ENCODE measurements at places on chromosomes 12 and 14.

DNA sequence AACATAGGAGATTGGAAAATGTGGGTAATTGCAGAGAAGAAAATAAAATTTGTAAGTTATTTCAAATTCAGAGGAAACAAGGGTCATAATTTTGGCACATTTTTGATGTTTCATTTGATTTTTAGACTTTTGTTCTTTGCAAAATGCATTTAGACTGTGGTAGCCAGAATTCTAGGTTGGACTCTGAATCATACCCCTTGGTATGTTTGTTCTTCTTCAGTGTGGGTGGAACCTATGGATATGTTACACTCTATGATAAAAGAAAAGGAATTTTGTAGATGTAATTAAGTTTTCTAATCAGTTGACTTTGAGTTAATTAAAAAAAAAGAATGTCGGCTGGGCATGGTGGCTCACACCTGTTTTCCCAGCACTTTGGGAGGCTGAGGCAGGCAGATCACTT lies 827.0 kb downstream of the AACS start:
- no peak for DNase-seq

- no peak for DNase-seq
Observed at GRCh38 chr14:50335989-50336824, 24.1 kb downstream of the DMAC2L start.

DNA sequence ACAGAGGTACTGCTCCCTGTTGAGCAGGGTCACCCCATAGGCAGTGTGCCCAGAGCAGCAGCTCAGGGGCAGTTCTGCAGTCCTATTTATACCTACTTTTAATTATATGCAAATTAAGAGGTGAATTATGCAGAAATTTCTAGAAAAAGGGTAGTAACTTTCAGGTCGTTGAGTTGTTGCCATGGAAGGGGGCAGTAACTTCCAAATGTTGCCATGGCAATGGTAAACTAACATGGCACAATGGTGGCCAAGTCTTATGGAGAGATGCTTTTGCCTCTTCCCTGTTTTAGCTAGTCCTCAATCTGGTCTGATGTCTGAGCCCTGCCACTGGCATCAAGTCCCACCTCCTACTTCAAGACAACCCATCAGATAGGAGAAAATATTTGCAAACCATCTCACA lies 30.4 kb upstream of the P2RX7 start:
- DNase-seq = no peak

GRCh38 chr12:52056801-52057637 lies 5.8 kb downstream of the NR4A1 start:
- DNase-seq = no peak

DNA sequence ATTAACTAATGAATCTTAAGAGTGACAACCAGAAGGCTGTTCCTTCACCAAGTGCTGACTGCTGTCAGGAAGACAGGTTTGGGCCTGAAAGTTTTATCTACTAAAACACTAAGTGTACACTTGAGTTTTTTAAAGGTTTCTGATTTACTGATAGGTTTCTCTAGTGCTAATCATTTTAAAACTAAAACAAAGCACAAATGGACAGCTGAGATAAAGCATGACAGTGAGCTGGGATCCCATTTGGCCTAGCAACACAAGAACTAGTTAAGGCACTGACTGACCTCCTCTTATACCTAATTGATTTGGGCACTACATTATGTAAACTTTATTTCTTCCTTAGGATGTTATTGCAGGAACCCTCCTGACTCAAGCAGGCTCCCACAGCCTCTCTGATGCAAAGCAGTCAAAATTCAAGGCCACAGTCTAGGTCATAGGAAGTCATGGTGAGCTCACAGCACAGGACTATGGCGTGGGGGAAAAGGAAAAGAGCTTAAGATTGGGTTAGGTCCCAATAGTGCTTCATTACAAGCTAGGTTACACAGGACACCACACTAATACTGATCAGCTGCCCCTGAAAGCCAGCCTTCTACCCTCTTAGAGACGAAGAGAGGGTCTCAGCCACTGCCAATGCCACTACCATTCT lies 3.5 kb downstream of the STXBP6 start:
- no peak for DNase-seq

- no peak for DNase-seq
Observed at GRCh38 chr14:85527445-85528035, 2.4 kb upstream of the FLRT2 start.

Measured in stimulated activated CD4-positive, alpha-beta T cell treated with anti-CD3 and anti-CD28 coated beads, Interleukin-1b, Interleukin-23, amount 100 ng/mL, for 1 hour (primary cell).